ENCODE measurements at places on chromosomes 5 and 9. TPM values are rescaled to one million over a fixed set of nuclear protein-coding genes. Genes with fewer than 3 reads are reported as not detected.

The PCDHA7 gene
- total RNA-seq, result not detected

GRCh38 chr5:107831612-107832395 lies 161.1 kb upstream of the EFNA5 start:
- no peak for ATAC-seq

GRCh38 chr5:134248256-134248655 lies 22.4 kb upstream of the PPP2CA start:
- no peak for ATAC-seq

- ATAC-seq, result peak; percentile 91
These were observed 6.5 kb upstream of the PLIN2 start for GRCh38 chr9:19133549-19134345.

- ATAC-seq, result no peak
These were observed 202.8 kb upstream of the MRPS30 start for GRCh38 chr5:44605926-44606325.

DNA sequence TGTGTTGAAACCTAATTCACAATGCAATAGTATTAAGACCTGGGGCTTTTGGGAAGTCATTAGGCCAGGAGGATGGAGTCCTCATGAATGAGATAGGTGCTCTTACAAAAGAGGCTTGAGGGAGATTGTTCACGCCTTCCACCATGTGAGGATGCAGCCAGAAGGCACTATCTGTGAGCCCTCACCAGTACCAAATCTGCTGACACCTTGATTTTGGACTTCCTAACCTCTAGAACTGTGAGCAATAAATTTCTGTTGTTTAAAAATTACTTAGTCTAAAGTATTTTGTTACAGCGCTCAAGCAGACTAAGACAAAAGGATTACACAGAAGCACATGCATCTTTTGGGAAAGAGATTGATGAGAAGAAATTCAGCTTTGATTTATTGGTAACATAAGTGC lies 232.9 kb upstream of the NR4A3 start:
- ATAC-seq, result no peak

- ATAC-seq, result no peak
These were observed 209.8 kb downstream of the CDH12 start for GRCh38 chr5:22643356-22643755.

DNA sequence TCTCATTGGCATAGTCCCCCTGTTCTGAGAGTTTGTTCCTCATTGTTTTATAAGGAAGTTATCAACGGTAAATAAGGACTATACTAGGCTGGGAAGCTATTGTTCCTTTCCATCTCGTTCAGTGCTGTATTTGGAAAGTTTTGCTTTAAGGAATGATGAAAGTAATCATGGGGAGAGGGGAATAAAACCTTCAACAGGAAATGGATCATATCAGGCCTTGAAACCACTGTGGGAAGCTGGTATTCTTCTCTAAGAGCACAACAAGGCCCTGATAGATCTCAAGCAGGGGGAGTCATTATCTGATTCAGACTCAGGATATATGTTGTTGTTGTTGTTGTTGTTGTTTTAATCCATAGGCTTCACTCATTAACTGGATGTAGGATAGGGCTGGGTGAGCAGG lies 474.5 kb downstream of the ENC1 start:
- ATAC-seq, result no peak

DNA sequence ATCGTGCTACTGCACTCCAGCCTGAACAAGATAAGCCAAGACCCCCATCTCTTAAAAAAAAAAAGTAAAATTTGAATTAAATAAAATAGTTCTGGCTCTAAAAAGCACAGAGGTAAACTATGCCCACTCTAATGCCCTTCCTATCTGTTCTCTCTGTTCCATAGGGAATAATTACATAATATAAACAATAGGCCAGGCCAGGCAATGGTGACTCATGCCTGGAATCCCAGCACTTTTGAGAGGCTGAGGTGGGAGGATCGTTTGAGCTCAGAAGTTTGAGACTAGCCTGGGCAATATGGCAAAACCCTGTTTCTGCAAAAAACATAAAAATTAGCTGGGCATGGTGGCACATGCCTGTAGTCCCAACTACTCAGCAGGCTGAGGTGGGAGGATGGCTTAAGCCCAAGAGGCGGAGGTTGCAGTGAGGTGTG lies 47.4 kb downstream of the MYO10 start:
- no peak for ATAC-seq

DNA sequence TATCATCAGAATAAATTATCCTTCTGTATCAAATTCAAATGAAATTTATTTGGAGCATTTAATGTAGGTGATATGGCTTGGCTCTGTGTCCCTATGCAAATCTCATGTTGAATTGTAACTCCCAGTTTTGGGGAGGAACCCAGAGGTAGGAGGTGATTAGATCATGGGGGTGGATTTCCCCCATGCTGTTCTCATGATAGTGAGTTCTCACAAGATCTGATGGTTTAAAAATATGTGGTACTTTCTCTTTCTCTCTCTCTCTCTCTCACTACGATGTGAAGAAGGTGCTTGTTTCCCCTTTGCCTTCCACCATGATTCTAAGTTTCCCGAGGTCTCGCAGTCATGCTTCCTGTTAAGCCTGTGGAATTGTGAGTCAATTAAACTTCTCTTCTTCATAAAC lies 678.4 kb upstream of the RGMB start:
- peak; percentile 35 for ATAC-seq

DNA sequence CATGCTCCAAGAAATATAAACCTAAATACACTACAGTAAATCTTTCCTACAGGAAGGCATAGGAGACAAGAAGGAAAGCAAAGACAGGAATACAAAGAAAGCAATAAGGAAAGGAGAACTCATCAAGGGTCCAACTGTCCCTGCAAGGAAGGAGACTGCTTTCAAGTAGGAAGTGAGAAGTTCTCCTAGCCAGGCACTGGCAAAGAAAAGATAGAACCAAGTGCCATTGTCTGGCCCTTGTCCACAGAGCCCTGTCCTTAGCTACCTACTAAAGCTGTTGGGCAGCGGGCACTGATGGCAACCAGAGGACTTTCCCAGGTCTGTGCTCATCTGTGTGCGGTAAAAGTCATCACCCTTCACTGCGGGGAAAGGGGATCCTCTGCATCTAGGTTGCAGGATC lies 108.2 kb downstream of the KLHL3 start:
- no peak for ATAC-seq

The PDLIM4 gene
- total RNA-seq, result not detected

- ATAC-seq, result no peak
These were observed 35.2 kb downstream of the MARVELD2 start for GRCh38 chr5:69450116-69450515.

DNA sequence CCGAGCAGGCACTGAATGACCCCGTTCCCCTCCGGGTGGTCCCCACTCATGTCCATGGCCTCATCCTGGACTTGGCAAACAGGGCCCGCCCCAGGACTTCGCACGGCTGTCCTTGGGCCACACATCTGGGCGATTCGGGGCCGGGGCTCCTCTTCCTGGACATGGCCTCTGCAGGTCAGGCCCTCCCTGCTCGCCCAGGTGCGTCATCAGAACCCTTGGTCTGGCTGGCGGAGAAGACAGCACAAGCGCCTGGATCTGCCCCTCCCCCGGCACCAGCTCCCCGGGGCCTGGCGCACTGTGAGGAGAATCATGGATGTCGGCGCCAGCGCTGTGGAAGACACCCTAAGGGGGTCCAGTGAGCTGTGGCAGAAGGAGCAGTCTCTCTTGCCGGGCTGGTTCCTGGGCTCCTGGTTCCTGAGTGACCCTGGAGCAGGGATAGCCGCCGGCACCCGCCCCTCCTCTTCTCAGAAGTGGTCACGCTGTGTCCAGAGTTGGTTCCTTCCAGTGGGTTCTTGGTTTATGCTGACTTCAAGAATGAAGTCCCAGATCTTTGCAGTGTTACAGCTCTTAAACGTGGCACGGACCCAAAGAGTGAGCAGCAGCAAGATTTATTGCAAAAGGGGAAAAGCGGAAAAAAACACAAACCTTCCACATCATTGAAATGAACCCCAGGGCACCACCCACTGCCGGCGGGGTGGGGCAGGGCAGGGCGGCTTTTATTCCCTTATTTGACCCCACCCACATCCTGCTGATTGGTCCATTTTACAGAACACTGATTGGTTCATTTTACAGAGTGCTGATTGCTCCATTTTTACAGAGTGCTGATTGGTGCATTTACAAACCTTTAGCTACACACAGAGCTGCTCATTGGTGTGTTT lies 25.9 kb upstream of the SLC12A7 start:
- no peak for ATAC-seq
